Hypothalamus (tissue), 51 donors: ENCODE measurements at places on chromosomes 7 and 10.
A peak's percentile ranks its signal among the peaks of the same experiment; 100 is the strongest.

DNA sequence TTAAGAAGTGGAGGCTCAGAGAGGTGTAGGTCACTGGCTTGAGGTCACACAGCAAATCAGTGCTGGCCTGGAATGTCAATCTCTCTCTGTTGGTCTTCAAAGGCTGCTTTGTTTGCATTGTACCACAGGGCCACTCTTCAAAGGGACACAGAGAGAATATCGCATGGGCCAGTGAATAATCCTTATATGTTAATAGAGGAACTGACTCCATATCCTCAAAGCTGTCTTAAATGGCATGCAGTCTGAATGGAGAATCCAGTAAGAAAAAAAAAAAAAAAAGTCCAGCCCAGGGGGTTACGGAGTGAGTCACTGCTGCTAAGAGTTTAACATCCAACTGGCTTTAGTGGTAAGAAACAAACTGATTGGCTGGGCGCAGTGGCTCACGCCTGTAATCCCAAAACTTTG lies 54.1 kb downstream of the NRAP start:
- no peak for DNase-seq

- no peak for DNase-seq
These were observed 14.6 kb downstream of the PLAU start for GRCh38 chr10:73925539-73925938.

DNA sequence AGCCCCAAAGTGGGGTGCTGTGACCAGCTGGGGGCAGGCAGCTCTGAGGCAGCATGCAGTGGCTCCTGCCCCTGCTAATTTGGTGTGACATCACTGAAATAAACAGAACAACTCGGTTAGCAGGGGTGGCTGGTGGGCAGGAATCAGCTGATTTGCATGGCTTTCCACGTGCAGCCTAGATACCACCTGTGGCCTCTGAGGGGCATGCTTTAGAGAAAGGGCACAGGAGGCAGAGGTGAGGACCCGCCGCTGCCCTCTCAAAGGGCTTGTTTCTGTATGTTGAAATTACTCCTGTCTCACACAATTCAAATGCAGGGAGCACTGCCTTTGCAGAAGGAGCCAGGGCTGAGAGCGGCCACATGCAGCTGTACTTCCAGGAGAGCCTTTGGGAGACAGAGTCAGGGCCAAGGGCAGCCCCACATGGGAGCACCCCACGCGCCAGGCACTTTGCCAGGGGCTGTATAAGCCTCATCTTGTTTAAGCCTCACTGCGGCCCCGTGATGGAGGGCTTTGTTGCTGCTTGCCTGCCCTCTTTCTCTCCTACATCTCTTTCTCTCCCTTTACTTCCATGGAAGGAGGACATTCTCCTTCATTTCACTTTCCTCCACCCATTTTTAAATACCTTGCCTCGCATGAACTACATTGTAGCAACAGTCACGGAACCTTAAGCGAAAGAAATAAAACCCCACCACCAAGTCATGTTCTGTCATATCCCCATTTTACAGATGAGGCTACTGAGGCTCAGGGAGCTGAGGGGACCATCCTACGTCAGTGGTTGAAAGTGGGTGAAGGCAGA lies 137.7 kb downstream of the ZMIZ1 start:
- no peak for DNase-seq

DNA sequence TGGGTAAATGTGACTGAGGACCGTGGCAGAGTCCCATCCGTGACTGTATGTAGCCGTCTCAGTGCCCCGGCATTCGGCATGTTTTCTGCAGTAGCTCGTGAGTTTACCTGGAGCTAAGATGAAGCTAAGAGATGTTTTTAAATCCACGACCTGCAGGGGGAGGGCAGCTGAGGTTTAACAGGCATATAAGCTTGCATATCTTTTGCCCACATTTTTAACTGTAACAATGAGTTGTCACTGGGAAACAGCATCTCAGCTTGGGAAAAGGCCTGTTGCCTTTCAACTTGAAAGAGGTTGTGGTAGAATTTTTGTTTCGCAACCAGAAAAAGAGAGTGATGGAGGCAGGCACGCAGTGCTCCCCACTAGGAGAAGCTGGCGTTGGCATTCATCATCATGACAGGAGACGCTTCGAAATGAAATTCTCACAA lies 77.7 kb downstream of the CELF2 start:
- DNase-seq = no peak

DNA sequence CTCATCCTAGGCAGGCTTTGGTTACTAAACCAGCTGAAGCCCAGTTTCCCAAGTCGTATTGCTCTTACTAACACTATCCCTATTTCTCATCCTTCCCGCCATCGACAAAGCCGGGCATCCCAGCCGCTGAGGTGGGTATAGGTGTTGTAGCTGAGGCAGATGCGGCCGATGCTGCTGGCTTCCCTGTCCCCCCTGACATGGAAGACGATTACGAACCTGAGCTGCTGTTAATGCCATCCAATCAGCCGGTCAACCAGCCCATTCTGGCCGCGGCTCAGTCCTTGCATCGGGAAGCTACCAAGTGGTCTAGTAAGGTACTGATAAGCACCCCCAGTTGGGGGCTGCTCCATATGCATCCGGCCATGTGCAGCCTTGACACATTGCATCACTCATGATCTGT lies 38.8 kb downstream of the AP3M1 start:
- no peak for DNase-seq

DNA sequence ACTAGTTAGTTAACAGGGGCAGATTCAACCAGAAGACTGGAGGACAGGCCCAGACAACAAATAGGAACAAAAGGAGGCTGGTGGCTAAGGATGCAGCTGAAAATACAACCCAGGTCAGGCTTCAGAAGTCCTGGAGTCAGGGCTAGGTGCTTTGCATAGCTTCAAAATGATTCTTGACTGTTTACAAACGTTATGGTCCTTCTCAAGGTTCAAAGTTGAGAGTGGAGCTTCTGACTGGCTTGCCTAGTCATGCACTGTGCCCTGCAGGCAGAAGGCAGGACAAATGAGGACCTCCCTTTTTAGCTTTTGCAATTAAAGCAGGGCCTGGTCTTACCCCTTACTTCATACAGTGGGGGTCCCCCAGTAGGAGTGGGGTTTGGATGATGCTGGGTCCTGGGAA lies 4.4 kb upstream of the CDH23 start:
- no peak for DNase-seq

- peak; percentile 6 for DNase-seq
These were observed 652 bp downstream of the KAZALD1 start for GRCh38 chr10:101062232-101063049.

DNA sequence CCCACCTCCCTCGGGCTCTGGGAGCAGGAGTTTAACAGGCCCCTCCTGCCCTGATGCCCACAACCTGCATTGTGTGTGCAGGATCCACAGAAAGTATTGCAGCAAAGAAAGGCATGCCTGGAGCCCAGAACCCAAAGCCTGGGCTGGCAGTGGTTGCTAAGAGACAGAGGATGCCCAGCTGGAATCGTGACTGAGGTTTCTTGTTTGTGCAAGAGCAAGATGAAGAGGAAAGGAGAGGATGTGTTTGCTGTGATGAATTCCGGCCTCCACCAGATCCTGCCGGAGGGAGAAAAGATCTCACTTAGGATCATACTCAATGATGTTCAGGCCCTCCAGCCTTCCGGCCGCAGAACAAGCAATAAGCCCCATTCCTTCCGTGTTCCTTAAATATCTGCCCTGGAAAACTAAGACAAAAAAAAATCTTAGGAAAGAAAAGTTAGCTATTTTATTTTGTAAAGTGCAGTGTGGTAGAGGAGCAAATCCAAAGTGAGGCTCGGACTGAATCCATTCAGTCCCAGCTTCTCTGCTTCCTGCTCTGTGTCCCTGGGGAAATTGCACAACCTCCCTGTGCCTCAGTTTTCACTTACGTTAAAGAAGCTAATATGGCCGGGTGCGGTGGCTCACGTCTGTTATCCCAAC lies 57.1 kb downstream of the SLIT1 start:
- DNase-seq = peak; percentile 57

- DNase-seq = no peak
These were observed 36.2 kb downstream of the FRMD4A start for GRCh38 chr10:14294347-14295059.

DNA sequence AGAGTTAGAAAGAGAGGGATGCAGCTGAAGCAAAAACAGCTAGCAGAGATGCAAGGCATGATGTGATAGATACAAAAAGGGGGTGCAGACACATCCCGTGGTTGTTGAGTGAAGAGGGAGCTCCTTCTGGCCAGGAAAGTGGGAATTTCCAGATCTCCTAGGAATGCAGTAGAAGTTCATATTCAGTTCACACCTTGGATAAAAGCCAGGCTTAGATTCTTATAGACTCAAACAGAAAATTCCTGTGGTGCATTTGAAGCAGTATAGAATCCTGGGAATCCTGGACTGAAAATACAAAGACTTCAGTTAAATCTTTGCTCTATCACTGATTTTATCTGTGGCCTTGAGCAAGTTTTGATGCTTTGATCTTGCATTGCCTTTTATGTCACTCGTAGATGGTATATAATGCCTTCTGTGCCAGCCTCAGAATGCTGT lies 33.9 kb downstream of the SGPL1 start:
- no peak for DNase-seq

DNA sequence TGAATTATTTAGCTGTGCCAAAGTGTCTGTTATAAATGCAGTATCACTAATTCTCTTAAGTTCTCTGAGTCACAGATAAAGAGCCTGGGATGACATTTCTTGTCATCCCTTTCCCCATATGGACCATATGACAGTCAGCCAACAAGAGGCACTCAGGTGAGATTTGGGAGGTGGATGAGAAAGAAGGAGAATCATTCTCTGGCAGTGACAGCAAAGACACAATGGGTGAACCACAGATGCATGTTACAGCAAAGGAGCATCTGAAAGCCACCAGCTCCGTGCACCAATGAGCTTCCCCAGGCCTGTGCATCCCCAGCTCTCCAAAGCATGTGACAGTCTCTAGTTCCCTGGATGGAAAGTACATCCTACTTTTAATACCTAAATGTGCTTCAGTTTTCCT lies 10.8 kb downstream of the GIMAP6 start:
- DNase-seq = no peak

GRCh38 chr7:90474284-90475210 lies 5.1 kb downstream of the PTTG1IP2 start:
- DNase-seq = no peak

GRCh38 chr7:22563621-22564241 lies 63.7 kb upstream of the STEAP1B start:
- no peak for DNase-seq

GRCh38 chr10:63718421-63718820 lies 197.2 kb downstream of the REEP3 start:
- no peak for DNase-seq

DNA sequence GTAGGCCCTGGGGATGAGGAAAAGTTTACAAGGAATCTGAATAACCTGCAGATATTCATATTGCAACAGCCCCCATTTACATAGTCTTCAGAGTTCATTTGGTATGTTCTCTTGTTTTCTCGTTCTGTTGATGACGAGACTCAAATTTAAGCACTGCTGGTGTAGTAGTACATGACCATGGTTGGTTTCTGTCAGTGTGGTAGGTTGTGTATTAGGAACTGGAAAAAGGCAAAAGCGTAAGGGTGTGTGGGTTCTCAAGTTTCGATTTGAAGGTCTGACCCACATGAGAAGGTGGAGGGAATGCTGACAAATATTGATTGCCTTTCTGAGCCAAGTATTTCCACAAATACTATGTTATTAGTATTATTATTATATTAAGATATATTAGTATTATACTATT lies 151.7 kb downstream of the AUTS2 start:
- no peak for DNase-seq

- DNase-seq = no peak
These were observed 29.1 kb downstream of the FAS start for GRCh38 chr10:89019569-89020327.

- no peak for DNase-seq
These were observed 174.2 kb upstream of the TCERG1L start for GRCh38 chr10:131485732-131486131.

DNA sequence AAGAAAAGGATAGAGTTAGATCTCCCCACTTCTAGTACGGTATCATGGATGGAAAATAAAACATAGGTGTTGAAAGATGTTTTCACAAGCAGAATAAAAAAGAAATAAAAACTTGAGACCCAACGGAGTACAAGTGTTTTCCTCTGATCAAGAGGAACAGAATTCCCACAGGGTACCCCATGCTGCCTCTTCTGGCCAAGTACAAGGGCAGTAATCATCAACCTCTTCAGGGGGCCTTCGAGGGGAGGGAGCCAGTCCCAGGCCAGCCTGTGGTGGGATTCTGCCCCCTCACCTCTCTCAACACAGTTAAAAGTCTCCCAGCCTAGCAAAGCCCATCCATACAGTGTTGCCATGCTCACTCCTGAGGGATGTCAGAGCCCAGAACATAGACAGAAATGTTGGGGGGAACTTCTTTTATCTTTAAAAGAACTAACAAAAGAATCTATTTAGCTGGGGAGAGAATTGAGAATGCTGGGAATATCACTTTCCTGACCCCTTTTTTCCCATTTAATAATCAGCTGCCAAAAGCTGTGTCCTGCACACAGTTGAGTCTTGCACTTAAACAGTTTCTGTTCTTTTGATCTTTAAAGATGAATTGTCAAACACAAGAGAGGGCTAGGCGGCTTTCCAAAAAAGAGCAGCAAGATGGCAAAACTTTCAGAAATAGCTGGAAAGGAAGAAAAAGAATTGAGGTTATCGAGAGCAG lies 101.7 kb downstream of the PTN start:
- no peak for DNase-seq

DNA sequence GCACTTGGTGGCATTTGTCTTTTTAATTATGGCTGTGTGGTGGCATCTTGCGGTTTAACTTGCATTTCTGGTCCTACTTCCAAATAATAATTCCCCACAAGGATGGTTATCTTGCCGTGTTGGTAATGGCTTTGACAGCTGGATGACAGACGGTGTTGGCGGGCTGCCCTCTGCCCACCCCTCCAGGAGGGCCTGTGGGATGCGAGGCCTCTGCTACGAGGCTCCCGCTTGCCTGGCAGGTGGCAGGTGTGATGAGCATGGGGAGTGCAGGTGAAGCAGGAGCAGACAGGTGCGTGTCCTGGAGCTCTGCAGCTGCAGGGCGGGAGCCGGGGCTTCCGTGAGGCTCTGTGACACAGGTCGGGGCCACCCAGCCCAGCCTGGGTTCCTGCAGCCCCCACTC lies 11.8 kb downstream of the INPP5A start:
- DNase-seq = no peak

- no peak for DNase-seq
These were observed at the start of gene TCERG1L for GRCh38 chr10:131311661-131312477. TSS of gene TCERG1L (minus strand) at chr10:131311721. CDS start at chr10:131311635, 86 bp downstream.

DNA sequence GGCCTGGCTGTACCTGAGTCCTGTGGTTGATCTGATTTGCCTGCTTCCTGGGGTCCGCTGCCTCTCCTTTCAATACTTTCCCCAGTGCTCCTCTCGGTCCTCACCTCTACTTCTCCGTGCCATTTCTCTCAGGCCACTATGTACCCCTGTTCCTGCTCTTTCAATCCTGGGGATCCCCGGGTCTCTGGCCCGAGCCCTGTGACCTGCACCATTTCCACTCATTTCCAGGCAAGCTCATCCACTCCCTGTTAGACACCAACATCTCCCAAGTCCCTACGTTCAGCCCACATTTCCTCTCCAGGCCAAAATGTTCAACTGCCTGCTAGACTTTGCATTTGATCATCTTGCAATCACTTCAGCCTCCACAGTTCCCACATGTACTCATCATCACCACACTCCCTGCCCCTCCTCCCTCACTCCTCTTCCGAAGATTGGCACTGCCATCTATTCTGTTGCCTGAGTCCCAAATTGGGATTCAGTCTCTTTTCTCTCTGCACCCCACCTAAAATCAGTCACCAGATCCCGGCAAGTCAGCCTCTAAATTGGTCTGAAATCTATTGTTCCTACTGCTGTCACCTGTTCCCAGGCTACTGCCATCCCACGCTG lies 34.4 kb upstream of the ZMIZ1 start:
- DNase-seq = no peak

GRCh38 chr7:30911561-30911969 lies at the start of gene AQP1:
TSS of gene AQP1 (plus strand) at chr7:30911853. CDS start at chr7:30911910, 57 bp downstream.
- DNase-seq = no peak

- DNase-seq = no peak
These were observed 30.4 kb upstream of the PPIF start for GRCh38 chr10:79316671-79317431.
